ENCODE measurements at places on chromosomes 7 and 10. TPM values are rescaled to one million over a fixed set of nuclear protein-coding genes. Genes with fewer than 3 reads are reported as not detected.
A peak's percentile ranks its signal among the peaks of the same experiment; 100 is the strongest.

- DNase-seq, result no peak
These were observed 70.8 kb downstream of the GRID1 start for GRCh38 chr10:86295791-86296190.

DNA sequence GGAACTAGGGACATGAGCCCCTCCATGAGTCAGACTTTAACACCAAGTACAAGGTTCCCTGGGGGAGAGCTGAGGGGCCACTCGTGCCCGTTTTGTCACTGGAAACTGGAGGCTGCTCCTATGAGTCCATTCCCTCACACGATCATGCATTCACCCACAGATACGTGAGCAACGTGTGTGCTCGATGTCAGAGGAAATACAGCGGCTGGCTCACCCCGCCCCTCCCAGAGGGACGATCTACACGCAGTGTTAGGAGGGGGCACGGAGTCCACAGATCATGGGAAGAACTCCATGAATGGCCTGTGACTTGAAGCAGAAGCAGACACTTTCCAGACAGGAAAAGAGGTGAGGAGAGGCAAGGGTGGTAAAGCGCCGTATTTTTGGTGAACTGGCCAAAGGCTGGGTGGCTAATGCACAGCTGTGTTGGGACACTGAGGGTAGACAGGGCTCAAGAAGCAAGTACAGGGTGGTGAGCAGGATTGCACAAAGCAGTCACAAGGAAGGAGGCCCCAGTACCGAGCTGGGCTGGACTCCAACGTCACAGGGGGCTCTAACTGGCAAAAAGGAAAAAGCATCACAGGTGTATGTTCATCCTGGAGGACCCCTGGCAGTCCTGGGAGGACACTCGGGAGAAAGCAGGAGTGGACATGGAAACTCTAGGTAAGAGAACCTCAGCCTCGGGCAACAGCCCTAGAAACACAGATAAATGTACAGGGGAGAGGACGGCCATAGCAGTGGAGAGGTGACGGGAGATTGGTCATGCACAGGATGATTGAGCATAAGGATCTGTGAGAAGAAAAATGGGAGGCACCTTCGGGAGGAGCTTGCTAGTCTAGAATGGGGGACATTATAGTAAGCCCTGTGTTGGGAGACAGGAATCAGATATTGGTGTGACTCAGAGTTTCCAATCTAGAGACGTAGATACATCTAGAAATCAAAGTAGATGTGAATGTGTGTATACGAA lies 41.2 kb downstream of the TNS3 start:
- no peak for DNase-seq

LBX1 gene
- total RNA-seq, result not detected

GRCh38 chr7:112782498-112782897 lies 7.7 kb downstream of the TMEM168 start:
- no peak for DNase-seq

- DNase-seq, result no peak
These were observed 18.0 kb upstream of the VCL start for GRCh38 chr10:73979809-73980433.

GRCh38 chr7:151352512-151352911 lies 10.9 kb downstream of the NUB1 start:
- DNase-seq, result no peak

DNA sequence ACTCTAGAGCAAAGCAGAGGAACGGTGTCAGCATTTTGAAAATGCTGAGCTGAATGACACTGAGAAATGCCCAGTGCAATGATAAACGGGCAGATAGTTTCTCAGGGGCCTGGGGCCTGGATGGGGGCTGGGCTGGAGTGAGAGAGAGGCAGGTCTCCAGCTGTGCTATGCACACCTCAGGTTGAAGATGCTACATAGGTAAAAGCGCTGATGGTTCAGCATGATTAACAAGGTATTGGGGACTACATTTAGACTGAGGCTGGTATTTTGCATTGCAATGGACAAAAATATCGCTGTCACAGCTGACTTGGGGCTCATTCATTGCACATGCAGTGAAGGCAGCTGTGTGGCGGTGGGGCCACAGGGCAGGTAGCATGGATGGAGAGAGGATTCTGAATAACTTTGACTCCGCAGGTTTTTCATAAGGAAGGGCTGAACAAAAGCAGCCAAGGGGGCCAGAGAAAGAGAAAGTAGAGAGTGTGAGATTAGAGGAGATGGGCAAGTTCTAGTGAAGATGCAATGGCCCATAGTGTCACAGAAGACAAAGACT lies 290.8 kb upstream of the ZNF32 start:
- no peak for DNase-seq

GRCh38 chr7:17946591-17946990 lies 6.3 kb upstream of the SNX13 start:
- no peak for DNase-seq

GRCh38 chr10:97564776-97565175 lies 7.8 kb upstream of the ANKRD2 start:
- DNase-seq, result no peak

GRCh38 chr7:127888411-127888810 lies 142.8 kb downstream of the LRRC4 start:
- DNase-seq, result no peak

GJC3 gene
- 0.30 TPM for total RNA-seq

GRCh38 chr7:113113912-113114311 lies 4.4 kb downstream of the SMIM30 start:
- DNase-seq, result no peak

ITIH5 gene
- total RNA-seq, result 10.3 TPM

DNA sequence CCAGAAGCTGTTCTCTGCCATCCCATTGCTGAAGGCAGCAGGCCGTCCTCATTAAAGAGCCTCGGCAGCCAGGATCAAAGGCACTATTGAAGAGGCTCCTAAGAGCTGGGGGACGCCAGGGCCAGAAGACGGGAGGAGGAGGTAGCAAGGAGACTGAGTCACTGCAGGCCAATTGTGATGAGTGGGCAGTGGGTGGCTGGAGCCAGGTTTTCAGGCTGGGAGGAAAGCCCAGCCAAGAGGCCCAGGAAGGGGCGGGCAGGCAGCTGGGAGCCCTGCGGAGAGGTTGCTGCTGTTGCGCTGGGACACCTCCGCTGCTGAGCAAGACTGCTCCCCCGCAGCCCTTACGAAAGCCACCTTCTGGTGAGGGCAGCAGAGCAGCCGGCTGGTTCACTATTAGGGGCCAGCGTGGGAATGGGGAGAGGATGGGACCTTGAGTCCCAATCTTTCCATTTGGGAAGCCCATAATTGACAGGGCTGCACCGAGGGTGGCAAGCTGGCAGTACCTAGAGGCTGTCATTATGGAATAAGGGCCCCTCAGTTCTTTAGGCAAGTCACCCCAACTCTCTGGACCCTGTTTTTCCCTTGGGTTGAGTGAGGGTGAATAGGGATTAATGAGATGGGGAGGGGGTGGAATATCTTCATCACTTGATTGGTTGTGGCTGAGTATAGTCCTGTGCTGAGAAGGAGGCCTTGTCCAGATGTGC lies 48.4 kb downstream of the UNC5B start:
- peak; percentile 74 for DNase-seq

Measured in Right ventricle myocardium inferior (tissue), 1 donor.